ENCODE measurements at places on chromosomes 3 and 15.

DNA sequence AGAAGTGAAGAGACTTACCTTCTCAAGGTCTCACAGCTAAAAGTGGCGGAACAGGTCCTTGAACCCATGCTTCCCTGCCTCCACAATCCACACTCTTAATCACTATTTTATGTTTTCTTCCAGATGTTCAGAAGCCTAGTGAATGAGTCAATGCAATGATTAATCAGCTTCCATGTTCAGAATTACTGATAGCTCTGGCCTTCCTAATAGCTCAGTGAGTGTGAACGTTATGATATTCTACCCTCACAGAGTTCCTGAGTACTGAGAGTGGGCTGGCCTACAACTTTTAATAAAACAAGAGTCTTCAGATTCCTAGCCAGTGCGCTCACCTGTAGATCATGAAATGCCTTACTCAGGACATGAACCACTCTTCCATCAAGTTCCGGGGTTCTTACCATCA is 443.0 kb upstream of the ADAMTS9 start:
- no peak for DNase-seq
- no peak overlapping the region for H3K4me3 ChIP-seq
- no peaks in the 10 kb centered on the region for H3K4me1 ChIP-seq
- no peak overlapping the region for H3K27ac ChIP-seq
- no peaks in the 10 kb centered on the region for H3K27me3 ChIP-seq

GRCh38 chr3:31833391-31834190 is 147.5 kb downstream of the OSBPL10 start:
- no peak overlapping the region for H3K27ac ChIP-seq
- DNase-seq: no peak
- peaks cover 2% of the 10 kb centered on the region for H3K27me3 ChIP-seq
- H3K4me3 ChIP-seq: no peak overlapping the region

DNA sequence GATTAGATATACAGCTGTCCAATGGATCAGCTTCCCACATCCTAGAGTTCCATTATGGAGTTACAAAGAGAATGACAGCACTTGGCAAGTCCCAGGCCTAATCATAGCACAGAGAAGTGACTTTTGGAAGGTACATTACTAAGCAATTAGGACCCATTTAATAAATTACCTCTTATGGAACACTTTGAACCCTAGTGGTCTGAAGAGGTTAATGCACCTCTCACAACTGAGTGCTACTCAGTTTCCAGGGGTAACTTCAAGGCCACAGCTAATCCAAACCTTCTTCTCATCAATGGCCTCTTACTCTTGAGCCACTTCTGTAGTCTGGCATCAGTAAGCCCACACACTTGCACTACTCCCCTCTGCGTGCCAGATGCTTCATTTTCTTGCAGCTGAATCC is 34.9 kb upstream of the MEIS2 start:
- DNase-seq: no peak
- no peaks in the 10 kb centered on the region for H3K36me3 ChIP-seq
- peaks cover 6% of the 10 kb centered on the region for H3K27me3 ChIP-seq
- no peak overlapping the region for H3K27ac ChIP-seq
- no peaks in the 10 kb centered on the region for H3K4me1 ChIP-seq
- no peak overlapping the region for H3K4me3 ChIP-seq

- H3K27ac ChIP-seq: no peak overlapping the region
- no peaks in the 10 kb centered on the region for H3K36me3 ChIP-seq
- no peaks in the 10 kb centered on the region for H3K4me1 ChIP-seq
- H3K27me3 ChIP-seq: no peaks in the 10 kb centered on the region
These were observed 39.1 kb upstream of the LRTM1 start for GRCh38 chr3:54966979-54967378.

- H3K4me1 ChIP-seq: peaks cover 29% of the 10 kb centered on the region
- DNase-seq: no peak
- H3K27ac ChIP-seq: no peak overlapping the region
- H3K27me3 ChIP-seq: no peaks in the 10 kb centered on the region
- H3K4me3 ChIP-seq: no peak overlapping the region
These were observed 9.3 kb downstream of the PARL start for GRCh38 chr3:183875411-183875810.

DNA sequence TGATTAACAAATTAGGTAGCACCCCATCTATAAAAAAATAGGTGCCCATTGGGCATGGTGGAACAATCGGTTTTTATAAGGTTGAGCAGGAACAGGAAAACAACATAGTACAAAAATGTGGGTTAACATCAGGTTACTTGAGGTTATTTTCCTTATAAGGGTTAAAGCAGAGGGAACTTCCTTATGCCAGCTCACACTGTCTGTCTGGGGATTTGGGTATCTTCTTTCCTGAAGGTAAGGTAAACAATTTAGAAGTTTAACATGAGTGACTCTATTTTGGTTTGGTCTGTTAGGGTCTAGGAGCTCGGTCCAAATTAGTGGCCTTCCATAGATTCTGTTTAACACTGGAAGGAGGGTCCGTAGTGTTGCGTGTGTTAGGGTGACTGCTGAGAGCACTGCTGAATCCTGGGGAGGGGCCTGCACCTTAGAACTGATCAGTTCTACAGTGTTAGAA is 14.7 kb downstream of the CHD2 start:
- H3K27ac ChIP-seq: peak overlapping the region; percentile 98
- no peaks in the 10 kb centered on the region for H3K27me3 ChIP-seq
- H3K4me1 ChIP-seq: peaks cover 87% of the 10 kb centered on the region
- H3K36me3 ChIP-seq: peaks cover 37% of the 10 kb centered on the region
- no peak for DNase-seq
- peak overlapping the region; percentile 97 for H3K4me3 ChIP-seq

GRCh38 chr15:52680041-52680391 is 828 bp upstream of the ATOSA start:
- peak overlapping the region; percentile 18 for H3K27ac ChIP-seq
- DNase-seq: no peak

- peaks cover 4% of the 10 kb centered on the region for H3K27me3 ChIP-seq
- no peak for DNase-seq
- no peak overlapping the region for H3K4me3 ChIP-seq
- no peaks in the 10 kb centered on the region for H3K4me1 ChIP-seq
- no peaks in the 10 kb centered on the region for H3K36me3 ChIP-seq
These were observed 49.5 kb upstream of the SLC7A14 start for GRCh38 chr3:170635385-170635735.

DNA sequence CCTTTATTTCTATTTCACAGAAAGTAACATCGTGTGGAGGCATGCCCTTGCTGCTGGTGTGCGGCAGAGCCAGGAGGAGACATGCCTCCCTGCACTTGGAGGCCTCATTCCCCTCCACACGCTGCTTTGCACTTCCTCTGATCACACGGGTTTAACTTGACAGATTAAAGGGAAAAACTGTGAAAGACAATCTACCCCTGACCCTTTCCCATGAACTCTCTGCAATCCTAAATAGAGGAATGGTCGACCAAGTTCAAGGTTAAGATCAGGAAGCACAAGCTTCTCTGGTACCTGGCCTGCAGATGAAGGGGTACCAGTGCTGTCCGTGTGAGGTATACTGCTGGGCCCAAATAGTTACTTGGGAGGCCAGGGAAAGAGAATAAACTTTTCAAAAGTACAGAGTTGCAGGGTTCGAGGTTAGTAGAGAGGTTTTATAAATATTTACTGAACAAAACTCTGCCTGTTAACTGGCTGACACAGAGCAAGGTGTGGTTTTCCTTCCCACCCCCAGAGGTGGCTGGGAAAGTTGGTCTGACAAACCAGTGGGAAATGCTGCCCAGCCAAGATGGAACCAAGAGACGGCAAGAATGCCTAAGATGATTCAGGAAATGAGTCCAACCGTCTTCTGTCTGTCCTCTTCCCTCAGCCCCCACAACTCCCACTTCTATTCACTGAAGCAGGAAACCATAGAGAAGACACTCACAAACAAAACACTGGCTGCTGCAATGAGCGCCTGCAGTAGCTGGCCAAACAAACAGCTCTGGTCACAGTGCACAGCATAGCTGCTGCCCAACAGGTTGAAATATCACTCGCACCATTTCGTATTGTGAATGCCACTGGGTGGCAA is 79.6 kb downstream of the IGF2BP2 start:
- no peak for DNase-seq
- peaks cover 12% of the 10 kb centered on the region for H3K4me1 ChIP-seq
- H3K4me3 ChIP-seq: no peak overlapping the region
- no peaks in the 10 kb centered on the region for H3K36me3 ChIP-seq
